ENCODE measurements at places on chromosomes 12 and 14. TPM values are rescaled to one million over a fixed set of nuclear protein-coding genes. Genes with fewer than 3 reads are reported as not detected.

PCED1B gene
- total RNA-seq = 159 TPM

DNA sequence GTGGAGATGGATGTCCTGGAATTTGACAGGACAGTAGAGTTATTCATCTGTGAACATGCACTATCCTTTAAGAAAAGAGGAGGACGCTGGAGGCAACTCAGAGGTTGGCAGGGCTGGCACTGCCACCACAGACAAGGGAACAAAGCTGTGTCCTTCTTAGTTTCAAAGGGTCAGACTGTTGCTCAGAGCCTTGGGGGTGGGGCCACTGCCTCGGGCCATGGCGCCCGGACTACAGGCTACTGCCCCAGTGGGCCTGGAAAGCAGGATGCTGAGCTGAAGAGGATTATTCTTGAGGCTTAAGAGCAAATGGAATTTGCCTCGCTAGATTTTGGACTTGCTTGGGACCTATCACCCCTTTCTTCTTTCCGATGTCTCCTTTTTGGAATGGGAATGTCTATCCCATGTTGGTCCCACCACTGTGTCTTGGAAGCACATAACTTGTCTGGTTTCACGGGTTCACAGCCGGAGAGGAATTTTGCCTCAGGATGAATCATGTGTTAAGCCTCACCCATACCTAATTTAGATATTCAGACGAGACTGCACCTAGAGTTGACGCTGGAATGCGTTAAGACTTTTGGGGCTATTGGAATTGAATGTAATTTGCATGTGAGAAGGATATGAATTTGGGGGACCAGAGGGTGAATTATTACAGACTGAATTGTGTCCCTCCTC is 114.8 kb upstream of the RFLNA start:
- no peak for DNase-seq

- DNase-seq = no peak
These were observed 84.1 kb upstream of the PLEKHA5 start for GRCh38 chr12:19045426-19045825.

GRCh38 chr12:30882706-30883105 is 43.8 kb upstream of the TSPAN11 start:
- DNase-seq = no peak

RD3L gene
- not detected for total RNA-seq

C1QL4 gene
- not detected for total RNA-seq

- DNase-seq = no peak
These were observed 452.4 kb downstream of the TMEM121 start for GRCh38 chr14:105978618-105979295.

PLEKHG7 gene
- total RNA-seq = 0.30 TPM

- no peak for DNase-seq
These were observed 22.6 kb downstream of the ERP27 start for GRCh38 chr12:14915736-14916135.

DNA sequence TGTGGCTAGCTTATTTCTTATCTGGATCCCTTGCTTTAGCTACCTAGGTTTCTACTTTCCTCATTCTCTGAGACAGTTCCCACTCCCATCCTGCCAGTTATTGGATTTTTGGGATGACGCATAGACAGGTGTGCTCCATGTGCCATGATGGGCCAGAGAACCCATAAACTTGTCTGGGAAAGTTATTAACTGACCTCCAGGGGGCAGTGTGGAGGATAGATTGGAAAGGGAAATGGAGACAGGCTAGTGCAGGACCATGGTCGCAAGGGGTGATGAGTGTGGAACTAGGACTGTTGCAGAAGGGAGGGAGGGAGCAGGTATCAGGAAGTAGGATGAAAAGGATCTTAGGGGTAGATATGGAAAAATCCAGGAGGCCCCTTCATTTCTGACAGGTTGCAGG is 80.3 kb downstream of the ESRRB start:
- DNase-seq = no peak

- no peak for DNase-seq
These were observed 628.2 kb upstream of the FOXG1 start for GRCh38 chr14:28138341-28138740.

- no peak for DNase-seq
These were observed 303.7 kb downstream of the LRIG3 start for GRCh38 chr12:58616618-58617017.

DNA sequence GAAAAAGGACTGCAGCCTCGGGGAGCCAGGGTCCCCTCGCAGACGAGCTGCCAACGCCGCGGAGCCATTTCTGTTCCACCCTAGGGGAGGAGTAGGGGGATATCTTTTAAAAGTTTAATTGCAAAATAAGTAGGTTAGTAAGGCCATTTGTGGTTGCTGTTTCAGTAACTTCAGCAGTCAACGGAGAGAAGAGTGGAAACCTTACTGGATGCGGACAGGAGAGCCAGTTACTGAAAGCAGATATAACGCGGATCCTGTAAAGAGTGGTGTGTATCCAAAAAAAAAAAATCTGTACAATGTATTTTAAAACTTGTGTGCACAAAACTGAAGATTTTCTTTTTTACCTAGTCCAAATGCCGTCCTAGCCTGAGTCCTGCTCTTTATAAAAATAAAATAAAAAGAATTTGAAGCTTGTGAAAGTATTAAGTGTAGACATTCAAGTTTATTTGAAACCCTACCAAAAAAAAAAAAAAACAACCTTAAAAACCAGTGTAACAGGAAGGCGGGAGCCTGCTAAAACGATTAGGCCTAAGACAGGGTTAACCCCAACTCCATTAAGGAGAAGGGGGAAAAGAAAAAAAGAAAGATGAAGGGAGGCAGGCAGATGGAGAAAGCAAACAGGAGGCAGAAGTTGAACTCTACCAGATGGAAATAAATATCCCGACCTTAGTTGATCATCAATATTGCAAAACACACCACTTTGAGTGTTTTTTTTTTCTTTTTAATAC is 1.0 kb upstream of the BTG1 start:
- DNase-seq = no peak

- no peak for DNase-seq
These were observed 248.0 kb upstream of the FLRT2 start for GRCh38 chr14:85281921-85282320.

- DNase-seq = no peak
These were observed 190.2 kb upstream of the CNOT2 start for GRCh38 chr12:70052931-70053497.

DNA sequence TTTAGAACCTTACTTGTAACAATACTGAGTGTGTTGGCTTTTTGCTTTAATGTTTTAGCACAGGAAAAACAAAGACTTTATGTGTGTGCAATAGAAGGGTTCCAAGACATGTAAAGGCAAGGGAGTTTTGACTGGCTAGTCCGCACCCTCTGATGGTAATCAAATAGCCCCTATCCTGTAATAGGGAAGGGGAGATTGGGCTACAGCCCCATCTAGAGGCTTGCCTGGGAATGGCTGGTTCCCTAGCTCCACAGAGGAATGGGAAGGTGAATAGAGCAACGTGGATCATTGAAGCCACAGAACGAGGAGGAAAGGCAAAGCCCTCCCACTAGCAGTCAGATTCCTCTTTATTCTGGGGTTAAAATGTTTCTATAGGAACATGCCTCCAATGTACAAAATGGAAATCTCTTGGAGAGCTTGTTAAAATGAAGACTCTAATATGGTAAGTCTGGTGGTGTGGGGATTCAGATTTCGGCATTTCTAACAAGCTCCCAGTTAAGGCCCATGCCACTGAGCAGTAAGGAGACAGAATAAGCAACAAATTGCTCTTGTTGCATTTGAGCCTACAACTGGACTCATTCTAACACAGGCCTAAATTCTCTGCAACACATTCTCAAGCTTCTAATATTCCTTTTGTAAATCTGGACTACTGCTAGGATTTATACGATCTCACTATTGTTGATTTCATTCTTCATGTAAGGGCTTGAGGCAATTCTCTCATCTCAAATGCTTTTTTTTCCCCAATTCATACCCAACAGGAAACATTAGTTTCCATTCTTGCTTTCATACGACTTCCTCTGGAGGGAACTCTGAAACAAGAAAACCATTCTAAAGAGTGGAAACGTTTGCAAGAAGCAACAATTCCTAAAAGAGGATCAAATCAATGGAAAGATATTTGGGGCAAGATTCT is 57.1 kb downstream of the NIN start:
- DNase-seq = no peak

PRIMA1 gene
- total RNA-seq = not detected

GRCh38 chr12:104297477-104298113 is 5.9 kb upstream of the EID3 start:
- no peak for DNase-seq

KLHDC2 gene
- total RNA-seq = 69.2 TPM

- peak; percentile 36 for DNase-seq
These were observed 48.8 kb downstream of the NINJ2 start for GRCh38 chr12:614411-614970.

DNA sequence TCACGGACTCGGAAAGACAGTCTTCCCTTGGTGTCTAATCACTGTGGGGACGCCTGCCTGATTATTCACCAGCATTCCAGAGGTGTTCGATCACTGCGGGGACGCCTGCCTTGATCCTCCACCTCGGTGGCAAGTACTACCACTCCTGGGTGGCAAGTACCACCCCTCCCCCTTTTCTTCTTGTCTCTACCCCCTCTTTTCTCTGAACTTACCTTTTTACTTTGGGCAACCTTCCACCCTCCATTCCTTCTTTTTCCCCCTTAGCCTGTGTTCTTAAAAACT is 12.0 kb upstream of the LGMN start:
- no peak for DNase-seq

All from T-cell (primary cell).